A172 (cell line): ENCODE measurements at places on chromosomes 3 and 15.

DNA sequence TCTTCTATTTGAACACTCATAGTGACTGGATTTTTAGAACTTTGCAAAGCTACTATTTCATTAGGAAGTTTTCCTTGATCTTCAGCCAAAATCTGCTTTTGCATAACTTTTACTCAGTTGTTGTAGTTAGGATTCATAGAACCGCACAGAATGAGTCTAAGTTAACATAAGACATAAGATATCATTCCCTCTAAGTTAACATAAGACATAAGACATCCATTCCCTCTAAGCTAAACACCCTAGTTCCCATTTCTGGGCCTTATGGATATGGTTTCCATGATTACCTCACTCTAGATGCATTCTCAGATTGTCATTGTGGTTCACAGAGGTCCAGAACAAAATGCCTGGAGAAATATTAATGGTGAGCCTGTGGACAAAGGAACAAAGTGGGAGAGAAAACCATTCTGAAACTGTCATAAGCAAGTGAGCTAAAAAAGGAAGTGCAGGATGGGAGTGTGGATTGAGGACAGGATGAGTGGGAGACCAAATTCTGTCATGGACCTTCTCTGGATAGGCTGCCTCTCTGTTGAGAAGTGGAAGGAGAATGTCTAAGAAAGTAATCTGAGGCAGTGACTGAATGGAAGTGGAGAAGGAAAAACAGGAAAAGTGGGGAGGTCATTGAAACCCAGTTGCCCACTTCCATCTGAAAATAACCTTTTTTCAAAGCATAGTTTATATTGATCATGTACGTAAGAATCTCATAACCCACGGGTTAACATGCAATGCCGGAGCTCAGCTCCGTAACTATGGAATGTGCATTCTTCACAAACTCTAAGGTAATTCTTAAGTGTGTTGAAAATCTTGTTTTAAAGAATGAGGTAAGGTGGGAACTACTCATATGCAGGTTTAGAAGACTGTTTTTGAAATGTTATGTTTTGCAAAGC is 37.4 kb upstream of the SECISBP2L start:
- DNase-seq = no peak

DNA sequence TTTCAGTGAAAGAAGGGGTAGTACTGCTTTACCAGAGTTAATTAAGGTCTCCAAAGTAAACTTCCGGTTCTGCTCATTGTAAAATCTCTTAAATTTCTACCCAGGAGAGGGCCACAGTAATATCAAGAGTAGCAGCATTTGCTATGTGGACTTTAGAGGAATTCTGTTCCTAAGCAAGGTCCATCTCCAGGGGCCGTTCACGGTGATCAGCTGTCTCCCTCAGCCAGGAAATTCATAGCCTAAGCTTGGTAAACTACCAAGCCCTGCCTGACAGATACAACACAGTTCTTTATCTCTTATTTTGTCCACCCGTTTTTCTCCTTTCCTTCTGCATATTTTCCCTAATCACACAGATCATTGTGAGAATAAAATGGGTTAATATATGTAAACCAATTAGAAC is 2.3 kb downstream of the DUT start:
- no peak for DNase-seq

DNA sequence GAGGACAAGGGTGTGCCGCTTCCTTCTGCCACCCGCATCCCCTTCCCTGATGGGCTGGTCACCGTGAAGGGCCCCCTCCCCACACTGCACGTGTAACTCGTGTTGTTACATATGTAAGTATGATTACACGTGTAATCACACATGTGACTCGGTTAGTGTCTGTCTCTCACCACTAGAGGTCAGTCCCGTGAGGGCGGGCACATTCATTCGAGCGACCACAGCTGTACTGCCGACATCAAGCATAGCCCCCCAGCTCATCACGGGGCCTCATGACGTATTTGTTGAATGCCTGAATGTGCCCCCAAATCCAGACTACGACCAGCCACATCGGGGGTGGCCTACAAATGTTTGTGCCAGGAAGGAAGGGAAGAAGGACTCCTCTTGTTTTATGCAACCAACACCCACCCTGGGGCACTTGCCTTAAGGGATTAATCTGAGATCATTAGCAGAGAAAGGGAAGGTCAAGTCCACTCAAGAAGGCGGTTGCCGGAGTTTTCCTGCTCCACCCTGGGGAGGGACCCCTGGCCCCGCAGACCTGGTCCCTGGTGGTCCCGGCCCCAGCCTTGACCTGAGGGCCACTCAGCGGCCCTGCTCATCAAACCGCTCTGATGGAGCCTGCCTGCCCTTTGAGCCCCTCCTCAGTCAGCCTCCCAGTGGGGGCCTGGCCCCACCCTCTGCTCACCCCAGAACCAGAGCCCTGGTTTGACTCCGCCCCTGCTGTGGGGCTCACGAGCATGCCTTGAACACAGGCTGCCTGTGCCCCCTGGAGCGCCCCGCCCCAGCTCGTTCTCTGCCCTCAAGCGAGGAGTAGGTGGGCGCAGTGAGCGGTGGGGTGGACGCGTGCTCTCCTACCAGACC is 52.8 kb downstream of the RGMA start:
- DNase-seq = no peak

- DNase-seq = peak; percentile 50
Observed at GRCh38 chr3:141561426-141562034, 74.7 kb downstream of the RASA2 start.
